ENCODE measurements at places on chromosomes 6 and 20.

- no peak for DNase-seq
These were observed 79.0 kb downstream of the SAMD3 start for GRCh38 chr6:130143709-130144108.

- DNase-seq = no peak
These were observed 2.6 kb downstream of the MEP1A start for GRCh38 chr6:46795816-46796215.

DNA sequence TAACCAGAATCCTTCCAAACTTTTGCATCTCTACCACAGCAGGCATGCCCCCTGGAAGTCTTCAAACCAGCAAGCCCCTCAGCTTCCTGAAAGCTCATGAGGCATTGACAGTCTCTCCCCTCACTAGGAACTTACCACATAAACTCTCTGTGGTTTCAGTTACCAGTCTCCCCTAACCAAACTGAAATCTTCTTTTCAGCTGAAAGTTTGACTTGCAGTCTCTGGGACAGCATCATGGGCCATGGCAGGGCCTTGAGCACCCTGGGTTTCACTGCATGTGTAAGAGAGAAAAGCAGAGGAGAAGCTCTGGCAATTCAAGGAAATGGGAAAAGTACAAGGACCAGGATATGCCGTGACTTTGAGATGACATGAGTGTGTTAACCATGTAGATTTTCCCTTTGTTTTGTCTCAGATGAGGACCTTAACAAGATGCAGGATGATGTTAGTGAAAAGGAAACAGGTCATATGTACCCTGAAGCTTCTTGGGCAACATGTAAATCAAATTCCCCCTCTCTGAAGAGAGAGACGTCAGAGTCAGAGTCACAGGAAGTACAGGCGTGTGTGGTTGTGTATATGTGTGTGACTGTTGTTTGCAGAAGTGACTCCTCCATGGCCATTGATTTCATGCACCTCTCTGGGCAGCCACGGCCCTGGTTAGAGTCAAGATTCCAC is 106.3 kb downstream of the TNFRSF21 start:
- no peak for DNase-seq

DNA sequence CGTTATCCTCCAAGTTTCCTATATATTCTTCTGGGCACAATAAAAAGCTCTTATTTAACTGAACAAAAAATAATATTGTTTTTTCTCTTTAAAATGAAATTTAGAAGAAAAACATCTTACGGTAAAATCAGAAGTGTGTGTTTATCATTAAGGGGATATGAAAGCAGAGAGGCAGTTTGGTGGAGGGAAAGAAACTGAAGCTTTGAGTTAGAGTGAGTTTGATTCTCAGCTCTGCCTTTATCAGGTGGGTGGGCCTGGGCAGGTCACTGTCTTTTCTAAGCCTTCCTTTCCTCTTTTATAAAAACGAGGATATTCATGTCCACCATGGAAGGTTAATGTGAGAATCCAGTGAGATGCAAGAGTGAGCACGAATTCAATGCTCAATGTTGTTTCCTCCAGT is 379.8 kb upstream of the CNR1 start:
- DNase-seq = no peak

GRCh38 chr6:166073082-166073481 is 94.6 kb downstream of the TBXT start:
- DNase-seq = no peak

GRCh38 chr6:1325461-1326309 is 13.8 kb downstream of the FOXQ1 start:
- no peak for DNase-seq

DNA sequence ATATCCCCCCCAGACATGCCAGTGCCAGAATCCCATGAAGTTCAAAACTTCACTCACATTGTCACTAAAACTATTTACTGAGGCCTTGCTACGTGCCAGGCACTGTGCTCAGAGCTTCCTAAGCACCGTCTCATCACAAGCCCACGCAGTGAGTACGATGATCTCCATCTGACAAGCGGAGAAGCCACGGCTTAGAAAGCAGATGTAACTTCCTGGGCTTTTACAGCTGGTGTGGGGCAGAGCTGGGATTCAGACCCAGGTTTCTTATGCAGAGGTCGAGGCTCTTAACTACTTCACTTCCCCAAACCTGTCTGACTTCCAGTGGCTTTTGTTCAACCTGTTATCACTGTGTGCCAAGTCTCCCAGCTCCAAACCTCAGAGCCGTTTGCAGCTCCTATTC is 8.3 kb downstream of the MDGA1 start:
- DNase-seq = no peak

GRCh38 chr20:1322511-1323245 is 6.3 kb downstream of the SDCBP2 start:
- DNase-seq = no peak

DNA sequence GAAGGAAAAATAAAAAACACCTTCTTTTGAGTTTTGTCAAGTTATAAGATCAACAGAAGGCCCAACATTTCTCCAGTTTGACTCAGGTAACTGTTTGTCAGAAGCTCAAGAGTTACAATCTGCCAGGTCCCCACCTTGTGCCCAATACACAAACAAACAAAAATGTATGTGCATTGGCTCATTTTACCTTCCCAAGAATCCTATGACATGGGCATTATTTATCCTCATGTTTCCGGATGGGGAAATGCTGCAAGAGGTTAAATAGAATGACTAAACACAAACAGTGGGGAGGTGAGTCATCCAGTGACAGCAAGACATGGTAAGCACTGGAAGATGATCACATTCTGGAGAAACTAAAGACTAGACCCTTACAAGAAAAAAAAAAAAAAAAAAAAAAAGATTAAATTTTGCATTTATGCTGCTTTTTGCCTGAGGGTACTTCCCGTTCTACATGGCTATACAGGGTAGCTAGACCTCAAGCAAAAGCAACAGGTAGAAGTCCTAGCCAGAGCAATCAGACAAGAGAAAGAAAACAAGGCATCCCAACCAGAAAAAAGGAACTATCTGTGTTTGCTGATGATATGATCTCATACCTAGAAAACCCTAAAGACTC is 23.6 kb upstream of the ANKRD60 start:
- DNase-seq = no peak

- DNase-seq = no peak
These were observed 77.1 kb downstream of the TMEM170B start for GRCh38 chr6:11614534-11615213.

DNA sequence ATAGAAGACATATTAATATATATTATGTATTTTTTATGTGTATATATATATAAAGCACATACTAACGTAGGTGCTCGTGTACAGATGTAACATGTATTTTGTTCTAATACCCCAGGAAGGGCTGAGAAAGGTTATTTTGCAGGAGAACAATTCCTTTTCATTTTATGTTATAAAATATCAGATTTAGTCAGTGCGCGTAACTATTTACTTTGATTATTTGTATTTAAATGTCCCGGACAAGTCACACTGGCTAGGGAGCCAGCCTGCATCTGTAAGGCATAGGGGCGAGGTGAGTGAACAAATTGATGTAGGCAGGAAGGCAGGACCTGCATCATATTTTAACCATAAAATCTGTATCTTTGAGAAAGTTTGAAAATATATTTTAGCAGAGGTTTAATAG is 74.1 kb downstream of the BMP7 start:
- DNase-seq = no peak

- DNase-seq = peak; percentile 27
These were observed 100.6 kb upstream of the PRSS16 start for GRCh38 chr6:27146706-27147505.

- no peak for DNase-seq
These were observed 390.7 kb upstream of the POU3F2 start for GRCh38 chr6:98443633-98444032.

GRCh38 chr20:19725814-19726525 is 32.1 kb upstream of the RIN2 start:
- no peak for DNase-seq

DNA sequence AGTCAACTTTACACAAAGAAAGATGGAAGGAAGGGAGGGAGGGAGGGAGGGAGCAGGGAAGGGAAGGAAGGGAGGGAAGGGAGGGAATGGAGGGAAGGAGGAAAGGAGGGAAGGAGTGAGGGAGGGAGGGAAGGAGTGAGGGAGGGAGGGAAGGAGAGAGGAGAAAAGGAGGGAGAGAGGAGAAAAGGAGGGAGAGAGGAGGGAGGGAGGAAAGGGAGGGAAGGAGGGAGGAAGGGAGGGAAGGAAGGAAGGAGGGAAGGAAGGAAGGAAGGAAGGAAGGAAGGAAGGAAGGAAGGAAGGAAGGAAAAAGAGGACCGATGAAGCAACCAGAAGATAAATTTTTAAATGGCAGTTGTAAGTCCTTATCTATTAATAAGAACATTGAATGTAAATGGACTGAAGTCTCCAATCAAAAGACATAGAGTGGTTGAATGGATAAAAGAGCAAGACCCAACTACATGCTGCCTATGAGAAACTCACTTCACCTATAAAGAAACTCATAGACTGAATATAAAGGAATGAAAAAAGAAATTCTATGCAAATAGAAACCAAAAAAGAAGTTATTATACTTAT is 5.7 kb upstream of the DEFB129 start:
- no peak for DNase-seq

DNA sequence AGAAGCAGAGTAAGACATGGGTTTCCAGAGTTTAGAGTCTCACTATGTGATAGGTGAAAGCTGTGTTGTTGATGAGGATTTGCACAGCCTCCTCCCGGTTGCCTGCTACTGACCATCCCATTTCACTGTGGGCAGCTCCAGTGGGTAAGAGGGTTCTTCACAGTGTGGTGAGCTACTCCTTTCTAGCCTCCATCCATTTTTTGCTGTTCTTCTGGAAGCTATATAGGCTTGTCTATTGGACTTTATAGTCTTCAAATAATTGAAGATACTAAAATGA is 13.4 kb downstream of the UST start:
- DNase-seq = no peak

DNA sequence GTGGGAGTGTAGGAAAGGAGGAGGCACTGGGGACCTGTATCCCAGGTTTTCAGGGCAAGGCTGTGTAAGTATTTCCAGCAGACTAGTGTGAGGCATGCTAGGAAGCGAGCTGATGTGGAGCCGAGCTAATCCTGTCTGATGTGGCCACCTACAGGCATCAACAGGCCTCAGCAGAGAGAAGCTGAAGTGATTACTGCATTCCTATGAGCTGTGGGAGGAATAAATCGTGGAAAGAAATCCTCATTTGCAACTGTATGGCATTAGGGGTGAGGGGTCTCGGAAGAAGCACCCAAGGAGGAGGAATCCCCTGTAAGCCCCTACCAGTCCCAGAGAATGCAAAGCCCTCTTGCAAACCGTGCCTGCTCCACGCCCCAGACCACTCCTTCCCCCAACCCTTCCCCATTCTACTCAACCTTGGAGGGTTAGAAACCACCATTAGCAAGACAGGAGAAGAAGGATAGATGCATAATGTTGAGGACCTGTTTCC is 41.6 kb downstream of the C6orf15 start:
- DNase-seq = peak; percentile 32

DNA sequence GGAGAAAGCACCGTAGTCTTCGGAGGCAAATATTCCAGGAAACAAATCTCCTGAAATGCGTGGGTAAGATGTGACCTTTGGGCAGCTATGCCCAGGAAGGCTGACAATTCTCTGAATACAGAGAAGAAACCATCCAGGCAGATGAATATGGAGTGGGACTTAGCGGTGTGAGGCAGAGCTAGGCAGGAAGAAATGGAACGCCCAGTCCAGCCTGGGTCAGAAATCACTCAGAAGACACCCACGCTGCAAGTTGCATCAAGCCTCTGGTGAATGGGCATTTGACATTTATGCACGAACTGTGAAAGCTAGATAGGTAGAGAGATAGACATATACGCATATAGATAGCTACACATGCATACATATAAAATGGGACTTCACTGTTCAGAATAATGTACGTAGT is 498.5 kb downstream of the QKI start:
- DNase-seq = no peak

DNA sequence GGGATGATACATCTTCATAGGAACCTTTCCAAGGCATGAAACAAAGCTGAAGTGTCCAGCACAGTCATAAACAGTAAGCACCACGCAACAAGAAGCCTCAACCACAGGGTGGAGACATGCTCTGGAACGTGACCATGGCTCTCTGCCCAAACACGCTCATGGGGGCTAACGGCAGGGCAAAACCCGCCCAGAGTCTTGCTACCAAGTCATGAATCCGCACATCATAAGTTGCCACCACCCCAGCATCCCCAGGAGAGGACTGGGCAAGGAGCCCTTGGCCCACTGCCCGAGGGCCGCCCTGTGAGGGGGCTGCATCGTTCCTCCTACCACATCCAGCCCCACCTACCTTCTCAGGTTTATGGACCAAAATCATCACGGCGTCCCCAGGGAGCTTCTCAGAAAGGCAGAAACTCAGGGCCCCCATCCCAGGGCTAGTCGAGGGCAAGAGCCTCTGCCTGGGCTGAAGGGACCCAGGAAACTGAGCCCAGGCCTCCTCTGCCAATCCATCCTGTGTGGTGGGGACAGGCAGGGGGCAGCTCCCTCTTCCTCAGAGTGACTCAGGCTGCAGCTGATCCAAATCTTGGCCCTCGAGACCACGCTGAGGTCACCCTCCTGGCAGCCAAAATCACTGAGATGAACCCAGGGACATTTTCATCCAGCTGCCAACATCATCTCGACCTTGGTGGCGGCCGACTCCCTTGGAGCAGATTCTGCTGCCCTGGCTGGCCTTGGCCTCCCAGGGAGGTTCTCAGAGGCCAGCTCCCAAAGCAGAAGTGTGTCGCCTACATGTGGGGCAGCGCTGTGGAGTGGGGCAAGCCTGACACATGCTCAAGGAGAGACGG is 42.6 kb downstream of the BMP7 start:
- no peak for DNase-seq

- DNase-seq = no peak
These were observed 69.5 kb upstream of the AFDN start for GRCh38 chr6:167757249-167757648.

DNA sequence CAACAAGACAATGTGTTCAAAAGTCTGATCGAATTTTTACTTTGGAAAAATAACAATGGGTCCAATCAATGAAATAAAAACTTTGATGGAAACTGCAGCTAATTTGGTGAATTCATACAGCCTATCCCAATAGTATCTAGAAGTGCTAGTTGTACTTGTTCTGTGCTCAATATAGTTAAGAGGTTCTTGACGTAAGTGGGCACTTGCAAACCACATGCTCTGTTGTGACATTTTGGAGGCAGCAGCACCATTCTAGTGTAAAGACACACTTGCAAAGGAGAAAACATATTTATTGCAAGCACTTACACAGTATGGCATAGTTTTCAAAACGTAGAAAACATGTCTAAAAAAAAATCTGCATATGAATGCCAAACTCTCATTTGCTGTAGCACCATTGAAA is 6.7 kb upstream of the KLHL31 start:
- no peak for DNase-seq

DNA sequence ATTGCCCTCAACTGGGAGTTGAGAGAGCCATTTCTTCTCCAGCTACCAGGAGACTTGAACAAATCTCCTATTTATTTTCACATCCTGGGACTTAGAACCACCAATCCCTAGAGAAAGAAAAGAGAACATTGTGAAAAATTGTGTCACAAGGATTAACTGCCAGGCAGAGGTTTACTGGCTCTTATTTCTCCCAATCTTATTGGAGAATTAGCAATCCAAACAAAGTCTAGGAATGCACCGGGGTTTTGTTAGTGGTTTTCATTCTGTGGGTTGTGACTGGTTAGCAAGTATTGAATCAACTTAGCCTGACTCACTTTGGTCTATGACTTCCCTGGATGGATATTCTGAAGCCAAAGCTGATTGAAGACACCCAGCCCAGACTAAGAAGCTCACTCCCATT is 21.2 kb upstream of the ENPP5 start:
- no peak for DNase-seq
